ENCODE measurements at places on chromosomes 4 and X. TPM values are rescaled to one million over a fixed set of nuclear protein-coding genes. Genes with fewer than 3 reads are reported as not detected.

CXCL3 gene
- total RNA-seq: 7.2 TPM

RIBC1 gene
- total RNA-seq: 0.94 TPM

CENPVL2 gene
- total RNA-seq: not detected

EPHA5 gene
- total RNA-seq: 0.62 TPM

IL1RAPL2 gene
- not detected for total RNA-seq

C1QTNF7 gene
- total RNA-seq: not detected

BEX4 gene
- total RNA-seq: 2.3 TPM

TEX13D gene
- not detected for total RNA-seq

MAGIX gene
- total RNA-seq: 1.7 TPM

TCP11X2 gene
- total RNA-seq: not detected

VEGFC gene
- total RNA-seq: 16.8 TPM

CLIC2 gene
- 0.08 TPM for total RNA-seq

CTAG1B gene
- total RNA-seq: not detected

SNX12 gene
- 80.6 TPM for total RNA-seq

RAI2 gene
- total RNA-seq: 0.22 TPM

FRAS1 gene
- total RNA-seq: 1.5 TPM

SSX2 gene
- not detected for total RNA-seq

TMEM175 gene
- 8.6 TPM for total RNA-seq

RTL5 gene
- total RNA-seq: 2.9 TPM

SMIM10 gene
- 0.17 TPM for total RNA-seq

S100P gene
- total RNA-seq: 59.5 TPM

IL2 gene
- total RNA-seq: not detected

CNGA1 gene
- not detected for total RNA-seq

CPLX1 gene
- total RNA-seq: 0.50 TPM

MSANTD1 gene
- total RNA-seq: 0.05 TPM

MAEA gene
- 52.1 TPM for total RNA-seq

DNAAF6 gene
- total RNA-seq: not detected

TLR6 gene
- total RNA-seq: 3.6 TPM

SMR3B gene
- total RNA-seq: not detected

EFNB1 gene
- 10.1 TPM for total RNA-seq

F8A3 gene
- 0.94 TPM for total RNA-seq

CYBB gene
- total RNA-seq: 0.10 TPM

NEXMIF gene
- total RNA-seq: not detected

PCYT1B gene
- not detected for total RNA-seq

GLRB gene
- total RNA-seq: 0.64 TPM

DDIT4L gene
- 0.38 TPM for total RNA-seq

LRIT3 gene
- total RNA-seq: not detected

COQ2 gene
- 17.8 TPM for total RNA-seq

RASSF6 gene
- 1.1 TPM for total RNA-seq

UFSP2 gene
- 11.5 TPM for total RNA-seq

BEND2 gene
- not detected for total RNA-seq

PAK3 gene
- not detected for total RNA-seq

MYOZ2 gene
- not detected for total RNA-seq

EFHC2 gene
- total RNA-seq: 0.25 TPM

NLGN4X gene
- not detected for total RNA-seq

Data from A549 treated with RU486 at 1 μM for 4 hours (cell line).